ENCODE measurements at places on chromosomes 7 and 10.

DNA sequence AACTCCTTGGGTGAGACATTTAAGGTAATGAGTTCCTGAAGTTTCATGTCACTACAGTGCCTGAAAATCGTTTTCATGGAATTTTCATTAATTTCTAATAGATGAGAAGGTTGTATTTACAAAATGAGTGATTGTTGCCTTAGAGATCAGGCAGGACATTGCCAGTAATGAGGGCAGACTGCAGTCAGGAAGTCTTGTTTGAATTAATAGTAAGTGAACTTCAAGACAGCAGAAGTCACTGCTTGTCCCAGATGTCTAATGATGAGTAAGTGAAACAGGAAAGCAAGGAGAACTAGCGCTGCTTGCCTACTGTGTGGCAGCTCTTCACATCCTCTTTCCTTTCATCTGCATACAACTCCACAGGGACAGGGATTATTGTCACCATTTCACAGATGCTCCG is 237.4 kb downstream of the BAMBI start:
- no peak for DNase-seq

- DNase-seq, result no peak
Observed at GRCh38 chr7:14604606-14605005, 297.9 kb downstream of the DGKB start.

- peak; percentile 25 for DNase-seq
Observed at GRCh38 chr10:1240341-1240775, 184.2 kb downstream of the WDR37 start.

DNA sequence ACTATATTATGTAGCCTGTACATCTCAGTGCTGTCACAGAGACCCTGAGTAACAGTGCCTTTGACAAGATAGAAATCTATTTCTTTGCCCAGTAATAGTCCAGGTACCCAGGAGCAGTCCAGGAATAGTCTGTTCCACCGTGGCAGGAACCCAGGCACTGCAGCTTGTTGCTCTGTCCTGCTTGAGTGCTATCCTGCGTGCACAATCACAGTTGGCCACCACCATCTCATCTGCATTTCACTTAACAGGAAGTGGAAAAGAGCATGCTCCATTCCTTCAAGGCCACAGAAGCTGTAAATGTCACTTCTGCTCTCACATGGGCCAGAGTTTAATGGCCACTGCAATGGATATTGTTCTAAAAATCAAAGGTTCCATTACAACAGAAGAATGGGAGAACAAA is 61.5 kb upstream of the PRR15 start:
- no peak for DNase-seq

GRCh38 chr10:106712988-106713387 is 451.5 kb downstream of the SORCS1 start:
- no peak for DNase-seq

GRCh38 chr10:67678335-67678974 is 17.5 kb downstream of the CTNNA3 start:
- no peak for DNase-seq

- no peak for DNase-seq
Observed at GRCh38 chr7:106347229-106347833, 62.5 kb upstream of the NAMPT start.

DNA sequence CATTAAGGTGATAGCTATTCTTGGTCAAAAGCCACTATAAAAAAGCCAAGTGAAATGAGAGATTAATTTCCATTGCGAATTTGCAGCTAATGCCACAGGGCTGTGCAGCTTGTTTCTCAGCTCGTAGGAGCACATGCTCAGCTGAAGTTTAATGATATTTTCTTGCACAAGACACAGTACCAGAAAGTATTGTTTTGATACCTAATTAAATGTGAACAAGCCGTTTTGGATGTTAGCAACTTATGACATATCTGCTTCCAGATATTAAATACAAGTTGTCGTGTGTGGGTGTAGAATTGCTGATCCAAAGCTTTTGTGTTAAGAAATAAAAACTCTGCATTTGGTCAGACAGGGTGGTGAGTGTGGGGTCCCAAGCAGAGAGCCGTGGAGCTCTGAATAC is 47.2 kb downstream of the ADARB2 start:
- no peak for DNase-seq

DNA sequence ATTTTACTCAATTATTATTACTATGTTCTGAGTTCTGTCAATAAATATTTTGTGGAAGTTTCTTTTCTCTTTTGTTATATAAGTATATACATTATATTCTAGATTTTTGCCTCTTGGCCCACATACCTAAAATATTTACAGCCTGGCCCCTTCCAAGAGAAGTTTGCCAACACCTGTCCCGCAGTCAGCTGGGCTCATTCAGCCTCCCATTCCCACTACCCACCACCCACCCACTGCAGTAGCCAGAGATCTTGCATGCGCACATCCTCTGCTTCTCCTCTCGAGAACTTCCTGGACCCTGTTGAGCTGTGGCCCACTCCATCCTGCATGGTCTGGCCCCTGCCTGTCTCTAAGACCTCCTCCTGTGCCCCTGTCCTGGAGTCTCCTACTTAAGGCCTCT is 33.6 kb downstream of the WIPF3 start:
- DNase-seq, result no peak

DNA sequence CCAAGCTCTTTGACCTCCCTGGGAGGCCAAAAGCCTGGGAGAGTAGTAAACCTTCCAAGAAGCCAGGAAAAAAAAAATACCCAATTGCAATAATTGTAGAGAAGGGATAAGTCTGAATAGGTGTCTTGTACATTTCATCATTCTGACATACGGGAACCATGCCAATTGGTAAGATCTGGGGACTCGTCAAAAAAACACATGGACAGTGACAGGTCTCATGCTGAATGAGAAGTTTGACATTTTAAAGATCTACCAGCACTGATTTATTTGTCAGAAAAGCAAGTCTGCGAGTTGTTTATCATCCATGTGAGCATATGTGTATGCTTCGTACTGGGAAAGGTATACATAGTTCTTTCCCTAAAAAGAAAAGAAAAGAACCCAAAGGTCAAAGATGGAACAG is 4.1 kb upstream of the ITGA8 start:
- DNase-seq, result no peak

GRCh38 chr7:45132708-45133320 is 21.3 kb upstream of the TBRG4 start:
- DNase-seq, result no peak

- no peak for DNase-seq
Observed at GRCh38 chr7:10706875-10707493, 266.7 kb upstream of the PHF14 start.

DNA sequence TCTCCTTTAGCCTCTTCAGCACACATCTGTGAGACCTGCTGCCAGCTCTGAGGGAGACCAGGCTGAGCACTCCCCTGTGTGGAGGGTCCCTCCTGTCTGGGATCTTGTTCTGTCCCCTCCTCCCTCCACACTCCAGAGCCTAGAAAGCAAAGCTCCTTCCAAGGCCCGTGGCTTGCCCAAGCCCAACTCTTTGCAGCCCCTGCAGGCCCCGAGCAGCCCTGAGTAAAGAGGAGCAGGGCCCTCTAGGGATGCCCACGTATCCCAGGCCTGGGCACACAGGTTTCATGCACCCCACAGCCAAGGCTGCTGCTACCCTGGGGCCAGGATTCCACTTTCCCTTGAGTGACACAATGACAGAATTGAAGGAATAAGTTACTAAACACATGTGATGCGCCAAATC is 24.0 kb downstream of the COBL start:
- DNase-seq, result no peak
